Bronchial epithelial cell (primary cell): ENCODE measurements at places on chromosomes 2 and 18. TPM values are rescaled to one million over a fixed set of nuclear protein-coding genes. Genes with fewer than 3 reads are reported as not detected.

HMSD gene
- 0.13 and 0.26 TPM in 2 replicates for total RNA-seq

NT5C1B gene
- not detected in 2 replicates for total RNA-seq

PLCL1 gene
- under 0.01 TPM in 1 of 2 replicates, not detected in the other for total RNA-seq

SEPTIN10 gene
- total RNA-seq: 62.4 and 89.7 TPM in 2 replicates

CTAGE1 gene
- under 0.01 TPM in 1 of 2 replicates, not detected in the other for total RNA-seq

HOXD8 gene
- not detected in 2 replicates for total RNA-seq

MOCOS gene
- 24.5 and 37.0 TPM in 2 replicates for total RNA-seq

SOX11 gene
- not detected in 2 replicates for total RNA-seq

LRP2 gene
- not detected in 2 replicates for total RNA-seq

PDE11A gene
- total RNA-seq: not detected in 2 replicates

SPATA3 gene
- not detected in 2 replicates for total RNA-seq

NPAS2 gene
- total RNA-seq: 8.2 and 12.3 TPM in 2 replicates

SIX3 gene
- total RNA-seq: not detected in 2 replicates

ST8SIA5 gene
- 0.13 TPM in 1 of 2 replicates, not detected in the other for total RNA-seq

PNKD gene
- 10.3 and 16.8 TPM in 2 replicates for total RNA-seq
